ENCODE measurements at places on chromosomes 7 and 10.

GRCh38 chr10:909831-910230 is 21.7 kb downstream of the LARP4B start:
- no peak for DNase-seq

- no peak for DNase-seq
Observed at GRCh38 chr7:118054529-118054928, 129.4 kb upstream of the LSM8 start.

DNA sequence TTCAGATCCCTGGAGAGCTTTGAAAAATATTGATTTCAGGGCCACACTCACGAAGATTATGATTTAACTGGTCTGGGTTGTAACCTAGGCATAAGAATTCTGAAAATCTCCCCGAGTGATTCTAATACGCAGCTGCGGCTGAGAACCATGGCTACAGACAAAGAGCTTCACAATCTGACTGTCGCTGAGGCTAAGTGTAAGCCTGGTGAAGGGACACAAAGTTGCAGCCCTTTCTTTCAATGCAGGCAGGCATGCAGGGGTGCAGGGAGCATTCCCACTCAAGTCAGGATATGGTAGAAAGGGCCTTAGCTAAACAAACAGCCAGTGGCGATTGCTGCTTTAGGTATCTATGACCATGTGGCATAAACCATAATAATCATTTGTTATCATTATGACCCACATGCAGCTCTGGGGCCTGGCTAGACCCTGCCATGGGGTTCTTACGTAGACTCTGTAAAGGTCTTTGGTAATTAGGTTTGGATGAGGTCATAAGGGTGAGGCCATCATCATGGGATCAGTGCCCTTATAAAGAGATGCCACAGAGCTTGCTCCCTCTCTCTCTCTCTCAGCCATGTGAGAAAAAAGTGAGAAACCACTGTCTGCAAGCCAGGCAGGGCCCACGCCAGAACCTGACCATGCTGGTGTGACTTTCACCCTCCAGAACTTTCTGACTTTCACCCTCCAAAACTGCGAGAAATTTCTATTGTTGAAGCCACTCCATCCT is 88.4 kb upstream of the LANCL2 start:
- no peak for DNase-seq

DNA sequence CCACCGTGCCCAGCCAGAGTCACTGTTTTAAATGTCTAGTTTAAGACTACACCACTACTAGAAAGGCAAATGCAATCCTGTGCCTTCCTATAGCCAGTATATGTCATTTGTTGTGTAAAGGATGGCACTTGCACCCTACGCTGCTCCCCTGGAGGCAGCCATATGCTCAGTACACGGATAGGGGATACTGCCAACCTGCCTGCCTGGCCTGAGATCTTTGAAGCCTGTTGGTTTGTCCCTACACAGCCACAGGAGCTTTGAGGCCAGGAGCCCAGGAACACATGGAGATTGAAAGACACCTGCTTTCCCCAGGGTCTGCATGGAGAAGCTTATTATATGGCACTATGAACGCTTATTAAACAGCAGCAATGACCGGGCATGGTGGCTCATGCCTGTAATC is 2.3 kb upstream of the SCRN1 start:
- no peak for DNase-seq

DNA sequence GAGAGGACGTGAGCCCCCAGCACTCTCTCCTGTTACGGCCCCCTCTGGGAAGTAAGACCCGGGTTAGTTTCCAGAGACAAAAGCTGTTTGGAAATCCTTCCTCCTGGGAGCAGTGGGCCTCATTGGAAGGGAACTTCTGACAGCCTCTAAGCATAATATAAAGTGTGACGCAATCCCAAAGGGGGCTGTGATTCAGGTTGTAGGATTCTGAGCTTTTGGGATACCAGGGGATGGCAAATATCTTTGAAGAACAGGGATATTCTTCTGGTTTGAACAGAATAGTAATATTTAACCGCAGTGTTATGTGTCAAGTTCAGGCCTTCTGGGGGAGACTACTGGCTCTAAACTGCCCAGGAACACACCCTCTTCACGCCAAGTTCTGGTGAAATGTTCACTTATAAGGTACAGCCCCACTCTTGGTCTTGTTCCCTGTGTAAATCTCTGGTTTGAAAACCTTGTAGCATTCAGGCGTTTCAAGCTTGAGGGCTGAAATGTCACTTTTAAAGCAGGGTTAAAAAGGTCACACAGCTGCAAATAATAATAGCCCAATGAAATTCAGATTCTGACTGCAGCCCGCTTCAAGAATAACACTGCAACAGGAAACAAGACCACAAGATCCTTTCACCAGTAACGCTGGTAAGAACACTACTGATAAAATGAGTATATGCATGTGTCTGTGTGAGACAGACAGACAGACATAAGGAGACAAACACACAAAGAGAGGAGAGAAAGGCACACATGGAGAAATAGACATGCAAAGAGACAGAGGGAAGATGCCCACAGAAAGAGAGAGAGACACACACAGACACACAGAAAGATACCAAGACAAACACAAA is 69.0 kb downstream of the CREB5 start:
- DNase-seq, result no peak
